Natural killer cell (primary cell): ENCODE measurements at places on chromosomes 5 and 9.
A peak's percentile ranks its signal among the peaks of the same experiment; 100 is the strongest.

DNA sequence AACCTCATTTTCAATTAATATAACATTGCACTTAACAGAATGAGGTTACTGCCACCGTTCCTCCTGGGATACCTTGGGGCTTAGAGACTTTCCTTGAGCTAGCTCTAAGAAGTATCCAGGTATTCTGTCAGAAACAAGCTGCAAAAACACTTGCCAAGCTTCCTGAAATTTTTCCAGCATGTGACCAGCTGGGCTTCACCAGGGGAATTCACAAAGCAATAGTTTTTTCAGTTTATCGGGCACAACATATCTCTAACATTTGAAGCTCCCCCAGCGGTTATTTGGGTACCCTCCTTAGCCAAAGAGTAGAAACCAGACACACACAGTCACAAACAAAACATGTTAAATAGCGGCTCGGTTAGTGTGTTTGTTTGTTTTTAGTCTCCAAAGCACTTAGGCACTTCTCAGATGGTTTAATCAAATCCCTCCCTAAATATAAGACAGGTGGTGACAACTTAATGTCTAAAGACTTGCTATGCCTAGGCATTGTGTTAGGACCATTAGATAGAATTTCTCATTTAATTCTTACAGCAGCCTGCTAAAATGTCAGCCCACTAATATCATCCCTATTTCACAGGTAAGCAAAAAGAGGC, 278.2 kb downstream of the GLIS3 start:
- no peak for DNase-seq

GRCh38 chr9:107108342-107109130, 174.5 kb upstream of the RAD23B start:
- DNase-seq, result no peak

DNA sequence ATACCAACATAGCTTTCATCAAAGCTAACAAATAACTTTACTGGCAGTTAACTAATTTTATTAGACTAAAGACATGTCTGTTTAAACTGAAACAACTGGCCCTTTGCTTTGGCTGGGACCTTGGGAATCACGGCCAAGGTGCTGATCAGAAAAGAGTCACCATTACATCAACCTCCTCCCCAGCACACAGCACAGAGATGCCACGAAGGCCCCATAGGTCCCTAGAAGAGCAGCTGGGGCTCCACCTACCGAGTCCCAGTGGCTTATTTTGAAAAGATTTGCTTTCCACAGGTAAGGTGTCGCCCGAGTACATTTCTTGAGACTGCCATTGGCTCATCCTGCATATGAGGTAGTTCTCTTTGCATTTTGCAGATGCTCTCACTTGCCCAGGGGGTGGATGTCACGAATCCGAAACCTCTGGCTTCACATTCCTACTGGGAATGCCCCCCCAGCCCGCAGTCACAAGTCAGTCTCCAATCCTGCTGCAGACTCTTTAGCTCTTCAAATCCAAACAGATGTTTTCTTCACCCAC, 18.8 kb upstream of the HSD17B3 start:
- no peak for DNase-seq

DNA sequence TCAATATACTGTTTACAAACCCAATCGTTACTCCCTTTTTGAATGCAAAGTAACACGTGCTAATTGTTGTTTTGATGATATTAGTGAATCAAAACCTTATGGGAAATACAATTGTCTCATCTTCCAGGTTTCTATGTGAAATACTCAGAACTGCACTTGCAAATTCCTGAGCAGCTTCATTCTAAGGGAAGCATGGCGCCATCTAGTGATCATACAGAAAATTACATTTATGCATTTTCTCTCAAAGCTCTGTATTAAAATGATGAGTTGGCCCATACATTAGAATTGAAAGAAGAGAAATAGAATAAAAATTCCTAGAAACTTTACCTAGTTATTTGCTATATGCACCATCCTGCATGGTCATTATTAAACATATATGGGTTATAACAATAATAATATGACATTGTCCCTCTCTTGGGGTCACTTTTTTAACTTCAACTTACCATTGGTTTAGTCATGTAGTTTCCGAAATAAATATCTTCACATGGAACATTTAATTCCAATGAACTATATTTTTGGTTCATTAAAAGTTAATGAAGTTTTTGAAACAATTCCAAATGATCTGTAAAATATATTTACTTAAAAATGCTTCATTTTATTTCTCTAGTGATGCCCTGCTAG, 220.0 kb downstream of the PDE4D start:
- DNase-seq, result no peak

GRCh38 chr5:40001796-40002195, 577.0 kb upstream of the DAB2 start:
- DNase-seq, result no peak

DNA sequence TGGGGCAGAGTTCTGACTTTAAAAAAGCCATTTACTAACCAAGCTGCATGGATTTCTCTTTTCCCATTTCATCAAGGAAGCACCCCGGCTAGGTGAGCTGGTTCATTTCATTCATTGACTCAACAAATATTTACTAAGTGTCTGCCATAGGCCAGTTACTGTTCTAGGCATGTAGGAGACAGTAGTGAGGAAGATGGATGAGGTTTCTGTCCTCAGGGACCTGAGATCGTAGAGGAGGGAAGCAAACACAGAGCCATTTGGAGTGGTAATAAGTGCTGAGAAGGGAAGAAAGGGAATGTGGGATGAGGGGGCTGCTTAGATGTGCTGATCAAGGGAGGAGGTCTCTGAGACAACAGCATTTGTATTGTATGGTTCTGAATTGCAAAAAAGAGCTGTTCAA, 120.4 kb downstream of the C9orf152 start:
- no peak for DNase-seq

- DNase-seq, result no peak
Measured at GRCh38 chr9:114409103-114409780, 21.5 kb upstream of the AKNA start.

GRCh38 chr9:1837453-1838084, 177.6 kb upstream of the SMARCA2 start:
- DNase-seq, result peak; percentile 3

DNA sequence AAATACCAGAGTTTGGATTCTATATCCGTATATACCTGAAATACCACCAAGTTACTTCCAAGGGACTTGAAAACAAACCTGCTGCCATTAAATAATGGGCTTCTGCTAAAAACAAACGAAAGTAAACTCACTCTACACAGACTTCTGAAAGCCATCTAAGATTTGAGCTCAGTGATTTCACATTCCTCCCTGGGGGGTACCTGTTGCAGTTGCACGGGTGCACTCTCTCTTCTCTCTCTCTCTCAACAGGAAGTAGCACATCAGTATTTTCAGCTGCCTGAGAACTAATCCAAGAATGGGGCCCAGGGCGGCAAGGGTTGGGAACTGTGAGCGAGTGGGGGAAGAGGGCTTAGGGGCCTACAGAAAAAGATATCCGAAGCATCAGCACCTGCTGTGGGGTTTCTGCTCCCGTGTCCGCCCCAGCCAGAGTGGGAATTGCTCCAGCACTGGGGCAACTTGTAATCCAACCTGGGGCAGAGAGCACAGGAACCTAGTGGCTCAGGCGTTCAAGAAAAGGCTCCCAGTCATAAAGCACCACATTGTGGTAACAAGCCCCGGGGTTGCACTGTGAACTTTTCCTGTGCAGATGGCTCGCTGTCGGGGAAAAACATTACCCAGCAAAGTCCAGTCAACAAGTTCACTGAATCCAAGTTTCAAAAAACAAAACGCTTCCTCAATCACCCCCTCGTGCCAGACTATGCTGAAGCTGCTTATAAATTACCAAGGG, 99.8 kb downstream of the EFNA5 start:
- DNase-seq, result peak; percentile 56

DNA sequence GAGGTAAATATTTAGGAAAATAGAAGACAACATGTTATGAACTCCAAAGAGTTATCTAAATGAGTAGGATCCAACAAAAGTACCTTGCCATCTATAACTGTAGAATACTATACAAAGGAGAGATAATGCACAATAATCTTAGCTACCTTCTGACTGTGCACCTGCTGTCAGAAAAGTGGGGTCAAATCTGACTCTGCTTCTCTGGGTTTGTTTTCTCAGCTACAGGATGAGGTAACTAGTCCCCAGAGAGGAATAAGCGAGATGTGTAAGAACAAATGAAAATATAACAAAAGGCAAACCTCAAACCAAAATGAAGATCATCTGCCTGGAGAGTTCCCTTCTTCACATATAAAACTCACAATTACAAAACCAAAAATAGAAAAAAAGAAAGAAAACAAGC, 204.8 kb downstream of the DCP2 start:
- no peak for DNase-seq

GRCh38 chr9:82679472-82679871, 383.5 kb downstream of the RASEF start:
- DNase-seq, result no peak

- no peak for DNase-seq
Measured at GRCh38 chr5:89893546-89893945, 516.0 kb downstream of the CETN3 start.

DNA sequence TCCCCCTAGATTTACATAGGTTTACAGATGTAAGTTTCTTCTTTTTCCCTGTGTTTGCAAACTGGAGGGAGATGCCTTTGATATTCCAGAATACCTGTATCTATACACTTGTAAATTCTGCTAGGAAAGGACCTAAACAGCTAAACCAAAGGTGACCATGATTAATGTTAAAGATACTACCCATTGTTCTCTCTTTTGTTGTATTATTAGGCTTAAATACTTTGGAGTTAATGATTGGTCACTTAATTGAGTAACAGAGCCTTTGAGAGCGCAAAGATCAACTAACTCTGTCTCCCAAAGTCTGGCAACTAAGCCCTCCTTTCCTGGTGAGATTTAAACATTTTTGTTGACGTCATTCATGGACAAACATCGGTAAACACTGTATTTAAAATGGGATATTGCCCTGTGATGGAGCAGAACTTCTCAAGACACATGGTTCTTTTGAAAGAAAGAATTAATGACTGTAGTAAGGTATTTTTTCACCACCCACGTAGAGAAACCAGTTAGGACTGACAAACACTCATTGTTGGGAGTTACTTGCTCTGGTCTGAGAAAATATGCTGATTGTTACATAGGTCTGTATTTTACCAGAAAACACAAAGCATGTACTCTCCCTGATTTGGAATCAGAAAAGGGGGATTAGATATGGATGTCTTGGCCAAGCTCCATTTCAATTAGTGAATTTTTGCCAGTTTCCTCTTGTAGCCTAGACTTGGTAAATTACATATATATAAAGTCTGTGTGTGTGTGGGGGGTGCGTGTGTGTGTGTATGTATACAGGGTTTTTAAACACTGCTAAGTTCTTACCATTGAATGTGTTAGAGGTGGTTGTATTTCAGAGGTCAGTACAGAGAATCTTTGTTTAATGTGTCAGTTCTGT, 4.6 kb downstream of the VCAN start:
- DNase-seq, result no peak

DNA sequence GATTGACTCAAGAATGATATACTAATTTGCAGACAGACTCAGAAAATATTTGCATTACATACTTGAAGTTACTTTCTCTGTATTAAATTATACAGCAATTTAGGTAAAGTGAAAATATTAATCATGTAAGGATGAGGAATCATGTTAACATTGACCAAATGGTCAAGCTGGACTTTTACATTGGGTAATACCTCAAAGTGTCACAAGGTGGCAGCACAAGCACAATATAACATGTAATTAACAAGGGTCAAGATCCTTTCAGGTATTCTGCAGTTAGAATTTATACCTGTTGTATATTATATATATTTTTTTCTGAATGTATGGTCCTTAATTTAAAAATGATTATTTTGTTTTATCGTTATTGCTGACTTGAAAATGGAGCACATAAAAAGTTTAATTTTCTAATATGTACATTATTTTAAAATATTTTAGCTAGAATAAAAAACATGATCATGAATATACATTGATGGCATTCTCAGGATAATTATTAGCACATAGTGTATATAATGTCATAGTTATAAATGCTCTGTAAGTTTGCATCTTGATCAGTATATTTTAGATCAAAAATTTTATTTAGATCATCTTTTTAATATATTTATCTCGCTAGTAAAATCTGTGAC, 8.6 kb downstream of the HAPLN1 start:
- DNase-seq, result peak; percentile 50

- no peak for DNase-seq
Measured at GRCh38 chr9:35000535-35001284, 11.2 kb downstream of the DNAJB5 start.

DNA sequence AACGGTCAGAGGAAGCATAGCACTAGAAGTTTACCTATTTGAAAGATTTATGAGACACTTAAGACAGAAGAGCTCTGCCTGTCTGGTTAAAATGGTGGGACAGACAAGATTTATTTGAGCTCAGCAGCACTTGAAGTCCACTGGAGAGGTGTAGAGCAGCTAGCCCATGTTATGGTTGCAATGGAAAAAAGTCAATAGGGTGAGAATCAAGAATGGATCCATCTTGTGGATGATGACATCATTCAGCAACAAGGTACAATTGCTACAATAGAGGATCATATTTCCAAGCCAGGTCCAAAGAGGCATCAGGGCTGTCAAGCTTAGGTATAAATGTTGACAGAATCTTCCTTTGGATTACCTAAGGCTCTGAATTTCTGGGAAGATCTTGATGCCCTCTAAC, 21.1 kb upstream of the ZNF131 start:
- no peak for DNase-seq

DNA sequence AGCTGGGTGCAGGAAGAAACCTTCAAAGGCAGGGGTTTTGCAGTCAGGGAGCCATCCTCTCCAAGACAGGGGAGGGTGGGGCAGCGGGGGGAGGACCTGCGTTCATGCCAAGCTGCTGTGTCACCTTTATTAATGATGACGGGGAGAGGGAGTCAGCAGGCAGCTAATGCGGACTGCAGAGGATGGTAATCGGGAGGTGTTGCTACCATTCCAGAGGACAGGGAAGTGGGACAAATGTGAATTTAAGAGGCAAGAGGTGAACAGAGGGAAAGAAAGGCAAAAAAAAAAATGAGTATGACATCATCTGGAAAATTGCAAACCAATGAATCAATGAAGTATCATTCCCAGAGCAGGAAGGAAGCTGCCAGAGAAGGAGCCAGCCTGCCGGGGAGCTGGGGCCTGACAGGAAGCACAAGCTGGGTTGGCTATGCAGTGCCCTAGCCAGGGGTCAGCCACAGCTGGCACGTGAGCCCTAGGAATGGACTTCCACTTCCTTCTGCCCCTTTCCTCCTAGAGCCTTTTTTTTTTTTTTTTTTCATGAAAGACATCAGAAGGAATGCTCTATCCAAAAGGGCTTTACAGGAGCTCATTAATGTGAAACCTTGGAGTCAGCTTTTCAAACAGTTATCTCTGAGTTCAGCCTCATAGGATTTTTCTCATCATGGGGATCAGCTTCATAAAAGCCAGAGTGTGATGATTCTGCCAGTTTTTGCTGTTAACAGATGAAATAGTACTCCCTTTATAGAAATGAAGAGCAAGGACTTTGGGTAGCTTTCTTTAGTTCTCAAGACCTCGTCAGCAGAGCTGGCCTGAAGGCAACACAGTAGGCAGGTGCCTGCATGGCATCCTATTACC, 9.2 kb downstream of the INSYN2B start:
- DNase-seq, result no peak

- DNase-seq, result no peak
Measured at GRCh38 chr9:137438591-137439157, 2.5 kb downstream of the ENTPD8 start.

DNA sequence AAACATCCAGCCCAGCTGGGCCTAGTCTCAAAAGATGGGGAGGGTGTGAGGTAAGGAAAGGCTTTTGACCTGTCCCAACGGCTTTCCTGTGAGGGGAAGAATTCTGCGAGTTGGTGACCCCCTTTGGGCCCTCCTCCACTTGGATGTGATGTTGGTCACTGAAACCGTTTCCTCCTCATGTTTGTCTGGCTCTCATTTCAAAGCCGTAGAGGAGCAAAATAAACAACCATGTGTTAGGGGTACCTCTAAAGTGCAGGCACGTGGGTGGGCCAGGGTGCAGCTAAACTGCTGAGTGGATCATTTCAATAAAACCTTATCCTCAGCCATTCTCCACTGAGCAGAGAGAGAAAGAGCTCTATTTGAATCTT, 84.3 kb upstream of the MELK start:
- DNase-seq, result no peak
